Activated naive CD4-positive, alpha-beta T cell treated with anti-CD3 and anti-CD28 coated beads for 36 hours (primary cell): ENCODE measurements at places on chromosomes 12 and 14. TPM values are rescaled to one million over a fixed set of nuclear protein-coding genes. Genes with fewer than 3 reads are reported as not detected.

DNA sequence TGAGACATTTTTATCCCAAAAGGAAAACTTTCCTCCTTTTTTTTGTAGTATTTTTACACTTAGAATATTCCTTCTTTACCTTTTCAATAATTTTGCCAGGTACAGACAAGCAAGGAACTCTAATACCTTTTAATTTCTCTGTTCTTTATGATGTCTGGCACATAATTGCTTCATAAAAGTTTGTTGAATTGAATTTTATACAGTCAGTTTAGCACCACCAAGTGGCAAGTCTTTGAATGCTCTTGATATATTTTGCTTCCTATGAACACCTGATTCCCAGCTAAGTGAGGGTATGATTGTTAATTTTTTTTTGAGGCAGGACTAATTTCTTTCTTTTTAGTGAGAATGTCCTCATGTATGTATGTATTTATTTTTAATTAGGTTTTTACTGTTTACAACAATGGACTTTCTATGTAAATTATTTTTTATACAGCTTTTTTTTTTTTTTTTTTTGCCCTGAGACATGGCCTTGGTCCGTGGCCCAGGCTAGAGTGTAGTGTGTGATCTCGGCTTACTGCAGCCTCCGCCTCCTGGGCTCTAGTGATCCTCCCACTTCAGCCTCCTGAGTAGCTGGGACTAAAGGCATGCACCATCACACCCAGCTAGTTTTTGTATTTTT, 6.9 kb downstream of the TBC1D15 start:
- no peak for DNase-seq

DNA sequence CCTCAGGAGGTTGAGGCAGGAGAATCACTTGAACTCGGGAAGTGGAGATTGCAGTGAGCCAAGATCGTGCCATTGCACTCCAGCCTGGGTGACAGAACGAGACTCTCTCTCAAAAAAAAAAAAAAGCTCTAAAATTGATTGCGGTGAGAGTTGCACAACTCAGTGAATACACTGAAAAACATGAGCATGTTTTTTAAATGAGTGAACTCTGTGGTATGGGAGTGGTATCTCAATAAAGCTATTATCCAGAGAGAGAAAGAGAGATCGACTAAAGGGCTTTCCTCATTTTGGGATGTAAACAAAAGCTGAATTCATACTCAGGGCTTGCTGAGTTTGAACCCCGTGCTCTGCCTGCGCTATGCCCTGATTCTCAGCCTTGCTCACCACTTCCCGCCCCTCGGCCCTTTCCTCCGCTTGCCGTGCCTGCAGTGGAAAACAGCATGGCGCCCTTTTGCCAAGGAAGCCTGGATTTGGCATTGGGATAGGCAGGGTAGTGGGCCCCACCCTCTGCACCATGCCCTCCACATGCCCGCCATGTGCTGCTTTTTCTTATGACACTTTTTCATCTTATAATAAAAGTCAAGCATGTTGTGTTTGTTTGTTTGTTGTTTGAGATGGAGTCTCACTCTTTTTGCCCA, 102.5 kb downstream of the LGMN start:
- DNase-seq, result no peak

GRCh38 chr14:34365309-34365915, 96.6 kb downstream of the SPTSSA start:
- no peak for DNase-seq

DNA sequence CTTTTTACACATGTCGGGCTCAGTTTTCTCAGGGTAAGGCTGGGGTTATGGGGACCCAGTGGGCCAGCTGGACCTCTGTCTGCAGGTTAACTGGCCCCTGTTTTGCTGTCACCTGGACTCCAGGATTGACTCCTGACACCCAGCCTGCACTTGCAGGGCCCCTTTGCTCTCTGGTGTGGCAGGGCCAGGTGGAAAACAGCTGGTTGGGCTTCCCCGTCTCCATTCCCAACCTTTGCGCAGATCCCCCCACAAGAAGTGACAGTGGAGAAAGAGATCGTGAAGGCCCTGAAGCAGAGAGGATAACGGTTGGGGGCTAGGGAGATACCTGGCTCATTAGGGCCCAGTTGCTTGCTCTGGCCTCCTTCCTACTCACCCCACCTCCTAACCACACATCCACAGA, 1.5 kb upstream of the PPP1R1A start:
- DNase-seq, result no peak

- no peak for DNase-seq
These were observed 75.8 kb downstream of the GPATCH2L start for GRCh38 chr14:76227450-76228050.

DNA sequence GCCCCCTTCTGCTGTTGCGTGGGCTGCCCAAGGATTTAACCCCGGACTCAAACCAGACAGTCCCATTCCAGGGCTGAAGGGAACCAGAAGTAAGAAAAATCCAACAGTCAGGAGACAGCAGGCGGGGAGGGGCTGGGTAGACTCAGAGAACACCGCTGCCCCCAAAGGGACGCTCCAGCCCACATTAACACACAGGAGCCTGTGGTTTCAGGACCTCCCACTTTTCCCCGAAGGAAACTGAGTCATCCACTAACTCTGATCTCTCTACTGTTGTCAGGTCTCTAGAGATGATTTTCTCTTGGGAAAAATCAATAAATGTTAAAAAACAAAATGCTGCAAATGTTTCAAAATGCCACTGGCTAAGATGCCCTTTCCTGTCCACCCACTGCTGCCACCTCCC, 41.6 kb downstream of the FBXO21 start:
- DNase-seq, result peak; percentile 35

FAM181A gene
- total RNA-seq, result not detected

DNA sequence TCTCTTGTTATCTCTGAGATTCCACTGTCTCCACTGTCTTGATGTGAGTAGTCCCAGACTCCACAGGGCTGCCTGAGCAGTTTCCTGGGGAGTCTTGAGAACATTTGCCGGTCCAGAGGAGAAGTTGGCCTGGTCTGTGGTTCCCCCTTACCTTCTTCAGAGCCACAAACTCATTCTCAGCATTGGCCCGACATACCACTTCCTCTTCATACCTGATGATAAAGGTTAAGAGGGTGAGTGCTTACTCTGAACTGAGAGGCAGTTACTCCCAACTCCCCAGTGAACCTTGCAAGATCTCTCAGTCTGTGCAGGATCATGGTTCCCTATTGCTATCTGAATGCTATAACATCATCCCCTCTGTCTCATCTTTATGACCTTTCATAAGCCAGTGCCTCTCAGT, 2.6 kb downstream of the KRT84 start:
- DNase-seq, result peak; percentile 19
